ENCODE measurements at places on chromosomes 11 and 22.

DNA sequence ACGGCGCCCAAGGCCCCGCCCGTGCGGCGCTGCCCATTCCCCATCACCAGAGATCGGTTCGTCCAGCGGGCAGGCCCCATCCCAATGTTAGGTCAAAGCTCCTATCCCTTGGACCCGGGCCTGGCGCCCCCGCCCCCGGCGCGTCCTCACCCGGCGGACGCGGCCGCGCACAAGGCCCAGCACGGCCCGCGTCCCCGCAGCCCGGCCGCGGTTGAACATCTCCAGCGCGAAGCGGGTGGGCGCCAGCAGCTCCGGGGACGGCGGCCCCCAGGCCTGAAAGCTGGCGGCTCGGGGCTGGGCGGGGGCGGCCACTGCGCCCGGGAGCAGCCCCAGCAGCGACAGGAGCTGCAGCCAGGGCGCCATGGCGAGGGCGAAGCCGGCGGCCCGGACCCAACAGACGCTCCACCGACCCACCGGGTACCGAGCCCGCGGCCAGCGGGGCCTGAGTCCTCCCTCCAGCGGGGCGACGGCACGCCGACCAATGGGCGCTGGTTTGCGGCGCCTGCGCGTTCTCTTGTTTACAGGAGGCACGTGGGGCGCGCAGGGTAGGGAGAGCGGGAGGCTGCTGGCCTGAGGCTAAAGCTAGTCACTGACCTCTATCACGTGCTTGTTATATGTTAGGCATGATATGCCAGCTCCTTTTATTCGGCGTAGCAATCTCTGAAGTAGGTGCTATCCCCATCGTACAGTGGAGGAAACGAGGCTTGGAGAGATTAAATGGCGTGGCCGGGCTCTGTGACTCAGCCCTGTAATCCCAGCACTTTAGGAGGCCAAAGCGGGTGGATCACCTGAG, at the start of gene CTSF:
CTSF (minus strand) TSS at position 483 of the 793 bp plus-strand sequence; CDS start at position 363, 120 bp downstream.
- peak; percentile 8 for DNase-seq

DNA sequence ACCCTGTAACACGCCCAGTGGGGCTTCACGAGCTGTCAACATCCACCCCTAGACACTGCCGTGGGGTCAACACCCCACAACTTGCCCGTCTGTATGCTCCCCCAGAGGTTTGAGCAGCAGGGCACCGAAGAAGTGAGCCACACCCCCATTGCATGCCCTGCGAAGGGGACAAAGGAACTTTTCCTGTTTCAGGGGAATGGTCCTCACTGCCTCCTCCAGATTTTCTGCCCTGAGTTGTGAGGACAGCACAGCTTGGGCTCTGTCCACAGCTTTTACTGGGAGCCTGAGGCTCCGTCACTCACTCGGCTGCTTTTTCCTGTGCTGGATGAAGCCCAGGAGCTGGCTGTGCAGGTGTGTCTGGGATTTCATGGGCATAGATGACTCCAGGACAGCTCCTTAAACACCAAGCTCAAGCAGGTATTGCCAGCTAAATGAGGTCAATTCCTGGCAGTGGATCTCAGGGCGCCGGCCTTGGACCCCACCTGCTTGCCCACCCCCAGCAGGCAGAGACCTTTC, 40.2 kb upstream of the CCDC188 start:
- DNase-seq, result no peak

GRCh38 chr22:25876871-25877270, 134.9 kb downstream of the MYO18B start:
- DNase-seq, result no peak

DNA sequence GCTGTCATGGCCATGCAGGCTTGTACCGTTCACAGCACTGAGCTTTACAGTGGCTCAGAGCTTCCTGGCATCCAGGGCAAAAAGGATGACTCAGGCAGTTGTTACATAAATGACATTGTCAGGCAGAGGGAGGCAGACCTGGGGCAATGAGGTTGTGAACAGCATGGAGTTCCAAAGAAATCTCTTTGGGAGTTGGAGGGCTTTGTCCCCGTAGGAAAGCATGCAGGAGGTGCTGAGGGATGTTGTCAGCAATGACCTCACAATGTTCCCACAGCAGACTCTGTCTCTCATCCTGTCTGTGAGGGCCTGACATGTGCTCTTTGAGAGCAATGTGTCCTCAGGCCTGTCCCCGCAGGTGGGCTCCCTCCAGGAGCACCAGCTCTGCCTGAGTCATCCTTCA, 25.9 kb upstream of the PDE2A start:
- no peak for DNase-seq

DNA sequence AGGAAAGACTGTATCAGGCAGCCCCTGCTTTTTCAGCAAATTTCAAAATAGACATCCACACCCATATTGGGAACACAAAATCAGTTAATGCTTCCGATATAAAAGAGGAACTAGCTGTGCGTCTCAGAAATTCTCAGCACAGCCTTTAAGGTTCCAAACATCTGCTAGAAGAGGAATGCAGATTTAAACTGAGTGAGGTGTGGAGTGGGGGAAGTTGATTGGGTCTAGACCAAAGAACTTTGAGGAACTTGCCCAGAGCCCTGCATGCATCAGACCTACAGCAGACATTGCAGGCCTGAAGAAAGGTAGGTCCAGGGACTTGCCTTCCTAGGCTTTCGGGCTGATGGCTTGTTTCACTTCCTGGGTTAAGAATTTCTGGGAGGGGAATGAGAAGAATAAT, at the start of gene MS4A4A:
MS4A4A (plus strand) TSS at position 255 of the 400 bp plus-strand sequence; CDS start at position 265, 10 bp downstream.
- DNase-seq, result no peak

GRCh38 chr11:131537748-131538147, 167.3 kb downstream of the NTM start:
- no peak for DNase-seq

GRCh38 chr11:109772892-109773291, 320.3 kb upstream of the ZC3H12C start:
- peak; percentile 67 for DNase-seq

GRCh38 chr22:44289414-44290171, 23.2 kb downstream of the SHISAL1 start:
- no peak for DNase-seq
